ENCODE measurements at places on chromosomes 12 and 14. TPM values are rescaled to one million over a fixed set of nuclear protein-coding genes. Genes with fewer than 3 reads are reported as not detected.

SLC5A8 gene
- not detected for total RNA-seq

KRT83 gene
- not detected for total RNA-seq

CLEC1B gene
- total RNA-seq, result not detected

KCNJ8 gene
- 0.20 TPM for total RNA-seq

CPNE6 gene
- not detected for total RNA-seq

IL26 gene
- total RNA-seq, result not detected

FGF6 gene
- not detected for total RNA-seq

CISTR gene
- not detected for total RNA-seq

STXBP6 gene
- 2.9 TPM for total RNA-seq

KRT73 gene
- total RNA-seq, result not detected

KRT71 gene
- total RNA-seq, result not detected

CRIP1 gene
- not detected for total RNA-seq

SPSB2 gene
- 3.7 TPM for total RNA-seq

CAND1 gene
- 159 TPM for total RNA-seq

PRR4 gene
- 3.3 TPM for total RNA-seq

MYF5 gene
- not detected for total RNA-seq

SMCO2 gene
- not detected for total RNA-seq

NINJ2 gene
- total RNA-seq, result not detected

LRRIQ1 gene
- 0.34 TPM for total RNA-seq

MYO1A gene
- not detected for total RNA-seq

CIT gene
- total RNA-seq, result 43.7 TPM

CCDC177 gene
- 0.06 TPM for total RNA-seq

KLRD1 gene
- total RNA-seq, result 0.08 TPM

LBHD2 gene
- total RNA-seq, result not detected

COCH gene
- not detected for total RNA-seq

GUCY2C gene
- not detected for total RNA-seq

PLD4 gene
- not detected for total RNA-seq

KLRC3 gene
- total RNA-seq, result not detected

C14orf39 gene
- total RNA-seq, result 1.9 TPM

MYO1H gene
- not detected for total RNA-seq

PYGL gene
- 5.0 TPM for total RNA-seq

ST8SIA1 gene
- total RNA-seq, result 6.4 TPM

RNASE3 gene
- total RNA-seq, result not detected

GALNT8 gene
- not detected for total RNA-seq

KRT6B gene
- not detected for total RNA-seq

Data from SJCRH30 (cell line).